ENCODE measurements at places on chromosomes 6 and 20.
A peak's percentile ranks its signal among the peaks of the same experiment; 100 is the strongest.

DNA sequence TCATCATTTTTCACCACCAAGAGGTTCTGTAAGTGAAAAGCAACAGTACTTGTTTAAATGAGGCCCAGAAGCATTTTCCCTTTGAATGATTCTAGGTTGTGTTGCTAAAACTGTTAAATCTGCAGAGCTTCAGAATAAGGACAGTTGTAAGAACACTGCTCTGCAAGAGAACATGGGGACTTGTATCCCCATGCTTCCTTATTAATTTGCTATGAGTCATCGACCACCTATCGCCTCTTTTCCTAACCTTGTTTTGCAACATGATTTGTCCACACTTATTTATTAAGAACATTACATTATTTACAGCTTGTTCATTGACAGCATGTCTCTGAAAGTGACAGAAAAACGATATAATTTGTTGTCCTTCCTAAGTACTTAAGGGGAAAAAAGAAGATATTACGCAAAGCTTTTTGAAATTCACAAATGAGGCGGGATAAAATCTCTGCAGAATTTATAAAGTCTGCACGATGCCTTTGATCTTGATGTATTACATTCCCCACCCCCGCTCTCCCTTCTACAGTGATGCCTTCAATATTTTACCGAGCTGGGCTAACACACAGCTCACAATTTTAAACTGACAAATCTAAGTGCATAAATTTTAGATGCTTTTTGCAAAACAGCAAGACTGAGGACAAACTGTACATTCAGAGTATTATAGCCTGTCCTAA lies 220.0 kb upstream of the SPTLC3 start:
- H3K36me3 ChIP-seq: no peaks in the 10 kb centered on the region
- H3K4me1 ChIP-seq: no peaks in the 10 kb centered on the region
- H3K27me3 ChIP-seq: no peaks in the 10 kb centered on the region
- DNase-seq: no peak

- no peaks in the 10 kb centered on the region for H3K27me3 ChIP-seq
- no peak overlapping the region for H3K27ac ChIP-seq
- no peak overlapping the region for H3K4me3 ChIP-seq
- H3K36me3 ChIP-seq: no peaks in the 10 kb centered on the region
Measured at GRCh38 chr6:129736105-129736504, 26.1 kb upstream of the ARHGAP18 start.

DNA sequence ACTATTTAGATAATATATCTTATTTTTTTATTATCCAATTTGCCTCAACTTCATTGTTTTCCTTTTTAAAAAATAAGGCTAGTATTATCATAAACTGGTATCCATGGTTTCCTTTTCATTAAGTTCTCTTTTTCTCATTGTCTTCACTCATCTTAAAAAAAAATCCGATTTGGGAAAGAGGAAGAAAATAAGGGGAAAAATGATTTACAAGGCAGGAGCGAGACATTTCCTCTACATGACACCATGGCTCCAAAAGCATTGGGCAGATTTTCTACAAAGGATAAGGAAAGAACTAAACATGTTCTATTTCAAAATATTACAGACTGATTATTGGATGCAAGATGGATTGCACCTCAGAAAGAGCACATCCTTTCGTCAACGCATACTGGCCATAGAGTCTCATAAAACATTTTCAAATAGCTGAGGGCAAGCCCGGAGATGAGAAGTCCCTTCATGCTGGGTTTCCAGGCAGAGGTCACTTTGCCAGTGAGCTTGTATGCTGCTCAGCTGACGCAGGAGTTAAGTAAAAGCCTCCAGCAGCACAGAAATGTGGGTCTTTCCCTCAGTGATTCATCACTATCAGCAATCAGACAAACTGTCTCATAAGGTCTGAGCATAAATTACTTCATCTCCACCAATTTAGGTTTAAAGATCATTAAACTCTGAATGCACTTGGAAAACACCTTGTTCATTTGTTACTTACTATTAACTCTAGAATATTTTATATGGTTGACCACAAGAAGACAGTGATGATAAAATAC lies 129.0 kb upstream of the TNFAIP3 start:
- DNase-seq: no peak
- H3K27ac ChIP-seq: no peak overlapping the region
- H3K27me3 ChIP-seq: no peaks in the 10 kb centered on the region
- no peaks in the 10 kb centered on the region for H3K36me3 ChIP-seq
- H3K4me3 ChIP-seq: no peak overlapping the region
- peaks cover 20% of the 10 kb centered on the region for H3K4me1 ChIP-seq

- H3K27me3 ChIP-seq: peaks cover 55% of the 10 kb centered on the region
- H3K4me3 ChIP-seq: no peak overlapping the region
- no peak overlapping the region for H3K27ac ChIP-seq
- H3K4me1 ChIP-seq: no peaks in the 10 kb centered on the region
- DNase-seq: no peak
Measured at GRCh38 chr20:37932919-37933318, 30.0 kb downstream of the VSTM2L start.

GRCh38 chr20:62739581-62740285 lies 31.1 kb downstream of the NTSR1 start:
- DNase-seq: no peak
- H3K27ac ChIP-seq: peak overlapping the region; percentile 76
- no peaks in the 10 kb centered on the region for H3K36me3 ChIP-seq
- peaks cover 16% of the 10 kb centered on the region for H3K4me1 ChIP-seq

DNA sequence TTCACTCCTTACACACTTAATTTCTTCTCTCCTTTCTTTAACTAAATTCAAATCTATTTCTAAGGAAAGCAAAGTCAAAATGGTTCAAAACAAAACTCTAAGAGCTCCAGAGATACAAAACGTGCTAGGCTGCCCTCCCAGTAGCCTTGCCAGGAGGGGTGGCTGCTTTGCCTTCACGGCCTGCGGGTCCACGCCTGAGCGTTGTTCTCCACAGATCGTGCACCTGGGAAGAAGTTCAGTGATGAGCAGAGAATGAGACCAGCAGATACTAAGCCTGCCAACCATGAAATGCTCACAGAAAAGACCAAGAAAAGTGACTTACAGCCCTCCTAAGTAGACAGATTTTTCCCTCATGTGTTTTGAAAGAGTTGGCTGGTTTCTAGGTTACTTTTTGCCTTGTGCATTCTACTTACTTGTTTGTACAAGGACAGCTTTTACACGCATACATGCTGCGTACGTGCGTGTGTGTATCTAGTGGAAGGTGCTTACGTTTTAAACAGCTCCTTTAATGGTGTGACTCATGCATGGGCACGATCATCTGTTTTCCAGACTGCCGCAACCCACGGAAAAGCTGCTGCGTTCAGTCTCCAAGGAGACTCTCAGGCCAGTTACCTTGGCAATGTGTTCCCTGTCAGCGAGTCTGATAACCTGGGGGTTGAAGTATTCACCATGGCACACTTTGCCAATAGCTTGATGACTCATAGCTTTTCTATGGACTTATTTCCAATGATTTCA lies 32.4 kb upstream of the PBOV1 start:
- H3K4me3 ChIP-seq: no peak overlapping the region
- DNase-seq: no peak
- H3K4me1 ChIP-seq: no peaks in the 10 kb centered on the region
- H3K27ac ChIP-seq: no peak overlapping the region

DNA sequence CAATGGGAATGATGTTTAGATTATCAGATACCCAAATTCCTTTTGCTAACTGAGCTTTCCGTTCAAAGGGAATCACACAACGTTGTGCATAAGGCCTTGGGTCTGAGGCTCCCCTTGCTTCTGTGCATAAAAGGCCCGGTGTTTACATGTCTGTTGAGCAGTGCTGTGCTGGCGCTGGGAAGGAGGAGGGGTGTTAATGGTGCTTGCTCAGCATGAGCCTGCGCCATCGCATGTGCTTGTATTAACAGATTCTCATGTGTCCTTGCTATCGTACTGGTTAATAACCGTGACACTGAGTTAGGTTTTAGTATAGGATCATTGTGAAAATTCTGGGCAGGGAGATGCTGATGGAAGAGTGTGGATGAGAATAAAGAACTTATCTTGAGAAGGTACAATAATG lies 62.3 kb upstream of the TRAF3IP2 start:
- no peaks in the 10 kb centered on the region for H3K27me3 ChIP-seq
- H3K27ac ChIP-seq: no peak overlapping the region
- no peaks in the 10 kb centered on the region for H3K36me3 ChIP-seq
- no peak overlapping the region for H3K4me3 ChIP-seq
- DNase-seq: no peak

DNA sequence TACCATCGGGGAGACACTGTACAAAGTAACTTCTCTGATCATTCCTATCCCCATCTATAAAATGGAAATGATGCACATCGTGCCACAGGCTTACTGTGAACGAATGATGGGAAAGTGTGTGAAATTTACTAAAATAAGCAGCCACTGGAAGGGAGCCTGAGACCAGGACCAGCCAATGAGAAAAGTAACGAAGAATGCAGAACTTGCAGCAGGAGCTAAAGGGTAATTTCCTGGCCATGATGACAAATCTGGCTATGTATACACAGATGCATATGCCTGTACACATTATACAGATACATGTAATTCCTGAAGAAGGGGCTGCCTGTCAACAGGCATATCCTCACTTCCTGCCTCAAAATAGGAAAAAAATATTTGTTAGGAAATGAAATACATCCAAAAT lies 47.4 kb downstream of the GMDS start:
- DNase-seq: no peak
- H3K4me3 ChIP-seq: no peak overlapping the region
- no peaks in the 10 kb centered on the region for H3K27me3 ChIP-seq
- no peaks in the 10 kb centered on the region for H3K4me1 ChIP-seq
- no peaks in the 10 kb centered on the region for H3K36me3 ChIP-seq

Measured in MM.1S (cell line).